ENCODE measurements at places on chromosomes 16 and 17.

- DNase-seq = no peak
Observed at GRCh38 chr16:49023050-49023449, 258.6 kb downstream of the CBLN1 start.

GRCh38 chr16:1982013-1982433 is 754 bp upstream of the NOXO1 start:
- no peak for DNase-seq

- DNase-seq = no peak
Observed at GRCh38 chr16:6125483-6126259, 1028.1 kb upstream of the EEF2KMT start.

DNA sequence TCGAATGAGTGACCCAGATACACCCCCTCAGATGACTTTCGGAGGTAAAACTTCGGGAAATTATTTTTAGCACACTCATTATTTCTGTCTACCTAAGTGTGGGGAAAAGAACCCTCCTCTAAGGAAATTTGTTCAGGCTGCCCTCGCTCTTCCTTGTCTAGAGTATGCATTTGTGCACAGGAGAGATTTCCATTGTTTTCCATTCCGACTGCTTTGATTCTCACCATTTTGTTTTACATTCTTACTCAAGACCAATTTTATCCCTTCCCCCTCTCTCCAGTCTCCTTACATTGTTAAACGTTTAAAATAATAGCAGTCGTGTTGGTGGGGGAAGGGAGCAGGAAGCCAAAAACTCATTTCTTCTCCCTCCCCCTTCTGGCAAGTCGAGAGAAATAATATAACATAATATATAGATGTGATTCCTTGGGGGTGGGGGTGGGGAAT is 1.5 kb upstream of the CHD3 start:
- no peak for DNase-seq

DNA sequence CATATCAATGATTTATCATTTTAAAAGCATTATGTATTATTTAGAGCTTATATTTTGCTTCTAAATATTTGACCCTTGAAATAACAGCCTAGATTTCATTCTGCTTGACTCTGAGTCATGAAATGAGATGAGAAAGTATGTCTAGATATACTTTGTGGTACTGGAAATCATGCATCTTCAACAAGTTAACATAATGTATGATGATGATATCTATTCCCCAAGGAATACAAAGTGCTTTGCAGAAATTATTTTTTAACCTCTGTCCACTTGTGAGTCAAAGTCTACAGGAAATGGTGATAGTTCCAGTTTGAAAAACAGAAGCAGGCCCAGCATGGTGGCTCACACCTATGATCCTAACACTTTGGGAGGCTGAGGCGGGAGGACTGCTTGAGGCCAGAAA is 36.1 kb downstream of the GOSR1 start:
- no peak for DNase-seq

DNA sequence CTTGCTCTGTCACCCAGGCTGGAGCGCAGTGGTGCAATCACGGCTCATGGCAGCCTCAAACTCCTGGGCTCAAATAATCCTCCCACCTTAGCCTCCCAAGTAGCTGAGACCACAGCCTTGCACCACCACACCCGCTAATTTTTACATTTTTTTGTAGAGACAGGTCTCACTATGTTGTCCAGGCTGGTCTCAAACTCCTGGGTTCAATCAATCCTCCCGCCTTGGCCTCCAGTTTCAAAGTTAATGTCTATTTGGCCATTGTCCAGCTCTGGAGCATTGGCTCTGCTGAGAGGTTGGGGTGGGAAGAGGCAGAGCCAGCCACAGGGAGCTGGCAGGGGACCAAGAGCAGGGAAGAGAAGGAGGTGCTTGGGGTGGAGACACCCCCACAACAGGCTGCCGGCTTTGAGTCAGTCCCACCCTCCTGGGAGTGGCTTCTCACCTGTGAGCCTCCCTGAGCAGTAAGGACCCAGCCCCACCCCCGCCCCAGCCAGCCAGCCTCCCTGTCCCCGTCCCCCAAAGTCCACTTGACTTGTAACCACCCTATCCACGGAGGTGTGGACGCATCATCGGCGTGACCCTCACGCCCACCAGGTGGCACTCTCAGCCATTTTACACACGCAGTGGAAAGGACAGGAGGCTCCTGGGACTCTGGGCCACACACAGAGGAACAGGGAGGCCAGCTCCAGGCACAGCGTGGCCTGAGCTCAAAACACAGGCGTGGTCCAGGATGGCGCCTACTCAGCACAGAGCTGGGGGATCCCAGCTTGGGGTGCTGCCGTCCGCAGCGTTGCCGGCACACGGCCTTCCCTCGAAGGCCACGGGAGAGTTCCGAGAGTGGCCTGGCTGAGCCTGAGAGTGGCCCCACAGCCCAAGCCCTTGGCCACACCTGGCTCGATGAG is 22.8 kb upstream of the PVALEF start:
- peak; percentile 64 for DNase-seq

- no peak for DNase-seq
Observed at GRCh38 chr17:35315283-35315682, 58.1 kb downstream of the SLFN11 start.

- DNase-seq = no peak
Observed at GRCh38 chr16:19330841-19331397, 45.4 kb downstream of the CLEC19A start.

GRCh38 chr16:59993101-59993500 is 1259.0 kb upstream of the GOT2 start:
- DNase-seq = no peak

- DNase-seq = no peak
Observed at GRCh38 chr17:54455251-54455868, 445.3 kb upstream of the TOM1L1 start.

DNA sequence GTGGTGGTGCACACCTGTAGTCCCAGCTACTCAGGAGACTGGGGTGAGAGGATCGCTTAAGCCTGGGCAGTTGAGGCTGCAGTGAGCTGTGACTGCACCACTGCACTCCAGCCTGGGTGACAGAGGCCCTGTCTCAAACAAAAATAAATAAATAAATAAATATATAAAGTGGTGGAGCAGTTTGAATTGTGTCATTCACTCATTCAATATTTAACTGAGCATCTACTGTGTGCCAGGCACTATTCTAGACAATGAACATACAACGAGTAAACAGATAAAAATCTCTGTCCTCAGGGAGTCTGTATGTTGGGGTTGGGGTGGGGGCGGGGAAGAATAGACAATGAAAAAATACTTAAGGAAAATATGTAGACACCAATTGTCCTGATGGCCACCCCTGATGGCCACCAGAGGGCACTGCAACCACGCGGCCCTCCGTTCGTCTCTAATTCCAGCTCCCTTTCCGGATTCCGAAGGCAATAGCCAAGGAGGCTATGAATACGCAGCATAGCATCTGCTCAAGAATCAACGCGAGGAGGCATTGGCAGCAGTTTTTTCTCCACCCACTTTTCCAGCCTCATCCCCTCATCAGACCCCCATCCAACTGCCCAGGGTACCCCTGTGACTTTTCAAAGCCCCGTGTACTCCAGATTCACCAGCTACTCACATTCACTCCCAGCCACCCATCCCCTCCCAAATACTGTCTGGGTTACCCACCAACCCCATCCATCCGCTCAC is 21.4 kb downstream of the QPRT start:
- peak; percentile 82 for DNase-seq

DNA sequence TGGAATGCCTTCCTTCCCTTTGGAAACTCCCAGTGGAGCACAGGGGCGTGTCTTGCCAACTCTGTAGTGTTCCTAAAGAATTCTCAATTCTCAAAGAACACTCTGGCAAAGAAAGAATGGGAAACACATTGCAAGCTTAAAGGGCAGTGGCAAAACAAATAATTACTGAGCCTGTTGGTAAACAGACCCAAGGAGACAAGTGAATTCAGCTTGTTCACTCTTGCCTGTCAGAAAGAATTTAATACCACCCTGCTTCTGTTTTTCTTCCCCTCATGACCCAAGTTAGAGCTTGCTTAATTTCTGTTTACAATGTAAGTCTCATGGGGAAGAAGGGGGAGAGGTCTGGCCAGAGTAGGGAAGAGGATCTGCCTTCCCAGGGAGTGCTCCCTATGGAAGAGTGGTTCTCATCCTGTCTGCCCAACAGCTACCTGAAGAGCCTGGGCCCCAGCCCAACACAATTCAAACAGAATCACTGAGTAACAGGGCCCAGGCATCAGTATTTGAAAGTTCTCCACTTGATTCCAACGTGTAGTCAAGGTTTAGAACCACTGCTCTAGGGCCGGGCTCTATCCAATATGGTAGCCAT is 386.0 kb downstream of the SLC39A11 start:
- DNase-seq = no peak

- no peak for DNase-seq
Observed at GRCh38 chr16:85372627-85373372, 240.3 kb upstream of the GSE1 start.

GRCh38 chr17:27553019-27553511 is 77.9 kb upstream of the LGALS9 start:
- DNase-seq = no peak

DNA sequence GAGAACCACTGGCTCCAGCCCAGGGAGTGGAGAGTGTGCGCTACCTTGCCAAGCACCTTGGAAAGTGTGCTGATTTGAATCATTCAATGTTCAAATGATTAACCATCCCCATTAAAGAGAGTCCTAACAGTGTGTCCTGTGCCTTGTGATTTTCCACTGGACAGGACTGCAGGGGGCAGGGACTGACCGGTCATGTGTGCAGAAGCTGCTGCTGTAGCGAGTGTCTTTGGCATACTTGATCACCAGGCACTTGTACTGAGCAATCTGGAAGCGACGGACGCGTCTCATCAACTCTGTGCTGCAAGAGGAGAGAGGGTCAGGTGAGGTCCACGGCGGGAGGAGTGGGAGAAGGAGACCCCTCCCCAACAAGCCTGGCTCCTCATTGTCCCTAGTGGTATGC is 2.0 kb downstream of the TK1 start:
- DNase-seq = no peak

DNA sequence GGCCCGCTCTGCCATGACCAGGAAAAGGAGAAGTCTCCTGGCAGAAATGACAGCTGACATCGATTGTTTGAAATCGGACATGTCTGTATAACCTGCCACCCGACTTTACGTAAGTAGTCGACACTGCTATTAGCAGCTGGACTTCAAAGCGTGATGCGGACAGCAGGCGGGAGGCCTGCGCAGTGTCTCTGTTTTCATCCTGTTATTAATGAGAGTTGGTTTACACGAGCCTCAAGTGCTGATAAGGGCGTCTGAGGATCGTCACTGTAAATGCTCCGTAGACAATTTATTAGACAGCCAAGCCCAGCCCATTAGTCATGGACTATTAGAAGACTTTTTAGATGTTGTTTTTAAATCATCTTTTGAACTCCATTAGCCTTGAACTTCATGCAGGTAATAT is 328.3 kb downstream of the FOXL1 start:
- DNase-seq = no peak

DNA sequence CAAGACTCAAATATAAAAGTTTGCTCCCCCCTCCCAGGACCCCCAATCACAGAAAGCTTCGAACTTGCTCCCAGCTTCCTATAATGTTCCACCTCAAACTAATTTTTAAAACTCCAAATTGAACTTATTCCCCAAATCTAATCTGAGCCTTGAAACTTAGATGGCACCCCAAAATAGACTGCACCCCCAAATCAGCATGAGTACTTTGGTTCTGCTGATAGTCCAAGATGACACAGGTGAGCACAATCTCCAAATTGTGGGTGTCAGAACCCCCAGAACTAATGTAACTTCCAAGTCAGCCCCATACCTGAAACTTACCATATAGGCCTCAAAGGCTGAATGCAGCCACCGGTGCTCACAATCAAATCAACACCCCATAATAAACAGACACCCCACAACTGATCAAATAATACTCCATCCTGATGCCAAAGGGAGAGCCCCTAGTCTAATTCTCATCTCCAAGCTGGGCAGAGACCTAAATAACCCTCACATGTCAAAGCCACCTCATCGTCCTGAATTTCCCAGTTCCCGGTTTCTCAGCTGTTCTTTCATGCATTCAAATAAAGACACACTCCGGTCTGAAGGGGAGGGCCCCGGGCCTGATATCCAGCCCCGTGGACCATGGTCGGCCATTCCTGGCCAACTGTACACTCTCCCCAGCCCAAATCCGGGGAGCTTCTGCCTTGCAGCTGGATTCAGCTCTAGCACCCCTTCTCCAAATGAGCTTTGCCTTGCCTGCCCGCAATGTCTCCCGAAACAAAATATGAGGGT is 1.8 kb upstream of the BCL6B start:
- DNase-seq = no peak

DNA sequence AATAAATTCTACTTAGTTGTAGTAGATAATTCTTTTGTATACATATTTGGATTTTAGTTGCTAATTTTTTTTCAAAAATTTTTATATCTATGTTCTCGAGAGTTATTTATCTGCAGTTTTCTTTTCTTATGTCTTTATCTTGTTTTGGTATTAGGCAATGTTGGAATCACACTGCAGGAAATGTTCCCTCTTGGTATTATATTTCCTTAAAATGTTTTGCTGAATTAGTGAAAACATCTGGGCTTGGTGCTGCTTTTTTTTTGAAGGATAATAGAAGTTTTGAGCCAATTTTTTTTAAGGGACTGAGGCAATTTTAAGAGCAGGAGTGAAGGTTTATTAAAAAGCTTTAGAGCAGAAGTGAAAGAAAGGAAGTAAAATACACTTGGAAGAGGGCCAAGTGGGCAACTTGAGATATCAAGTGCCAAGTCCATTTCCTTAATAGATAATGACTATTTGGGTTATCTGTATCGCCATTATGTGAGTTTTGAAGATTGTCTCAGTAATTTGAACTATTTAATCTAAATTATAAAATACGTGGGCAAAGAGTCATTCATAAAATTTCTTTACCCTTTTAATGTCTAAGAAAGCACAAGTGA is 1390.1 kb upstream of the CDH8 start:
- no peak for DNase-seq

- DNase-seq = no peak
Observed at GRCh38 chr17:65079489-65079900, 23.0 kb upstream of the GNA13 start.

DNA sequence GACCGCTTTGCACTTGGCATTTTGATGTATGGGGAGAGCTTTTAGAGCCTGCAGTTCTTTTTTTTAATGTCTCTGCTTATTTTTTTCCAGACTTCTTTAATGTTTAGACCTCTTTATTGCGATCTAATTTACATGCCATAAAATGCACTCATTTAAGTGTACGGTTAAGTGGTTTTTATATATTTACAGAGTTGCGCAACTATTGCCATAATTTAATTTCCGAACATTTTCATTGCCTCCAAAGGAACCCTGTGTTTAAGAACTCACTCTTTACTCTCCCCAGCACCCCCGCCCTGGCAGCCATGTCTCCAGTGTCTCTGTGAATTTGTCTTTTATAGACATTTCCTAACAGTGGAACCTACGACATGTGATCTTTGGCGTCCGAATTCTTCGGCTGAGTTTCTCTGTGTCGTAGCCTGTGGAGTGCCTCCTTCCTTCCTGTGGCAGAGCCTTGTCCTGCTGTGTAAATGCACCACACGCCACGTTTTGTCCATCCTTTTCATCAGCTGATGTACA is 24.0 kb downstream of the ZNF750 start:
- no peak for DNase-seq

GRCh38 chr17:3771140-3771539 is 29.8 kb downstream of the ITGAE start:
- no peak for DNase-seq

- DNase-seq = no peak
Observed at GRCh38 chr16:78967948-78968347, 632.6 kb downstream of the MAF start.

Measured in CD4-positive, alpha-beta T cell treated with Interleukin-10 for 1 hour (primary cell).